NCI-H1105 (cell line): ENCODE measurements at places on chromosomes 1 and 21.

GRCh38 chr21:34204481-34205439, 131.4 kb downstream of the MRPS6 start:
- peak; percentile 10 for DNase-seq

DNA sequence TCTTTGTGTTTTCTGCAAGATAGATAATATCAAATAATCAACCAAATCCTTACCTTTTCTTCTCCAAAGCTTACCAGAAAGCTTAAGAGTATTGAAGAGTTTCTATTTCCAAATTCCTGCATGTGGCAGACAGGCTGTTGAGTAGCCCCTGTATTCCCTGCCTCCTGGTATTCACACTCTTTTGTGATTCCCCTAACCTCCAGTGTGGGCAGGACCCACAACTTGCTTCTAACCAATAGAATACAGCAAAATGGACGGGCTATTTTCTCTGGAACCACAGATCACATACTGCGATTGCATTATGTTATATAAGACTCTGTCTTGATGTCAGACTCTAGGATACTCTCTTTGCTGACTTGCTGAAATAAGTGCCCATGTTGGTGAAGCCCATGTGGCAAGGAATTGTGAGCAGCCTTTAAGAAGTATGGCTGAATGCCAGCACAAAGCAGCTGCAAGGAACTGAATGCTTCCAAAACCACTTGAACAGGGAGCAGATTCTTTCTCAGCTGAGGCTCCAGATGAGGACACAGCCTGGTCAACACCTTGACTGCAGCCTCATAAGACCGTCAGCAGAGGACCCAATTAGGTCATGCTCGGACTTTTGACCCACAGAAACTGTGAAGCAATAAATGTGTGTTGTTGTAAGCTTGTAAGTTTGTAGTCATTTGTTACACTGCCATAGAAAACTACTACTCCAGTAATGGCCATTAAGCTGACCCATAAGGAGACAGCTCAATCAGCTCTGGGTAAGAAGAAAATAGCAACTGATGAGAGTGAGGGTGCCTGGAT, 47.9 kb upstream of the PLXNA2 start:
- DNase-seq: no peak

DNA sequence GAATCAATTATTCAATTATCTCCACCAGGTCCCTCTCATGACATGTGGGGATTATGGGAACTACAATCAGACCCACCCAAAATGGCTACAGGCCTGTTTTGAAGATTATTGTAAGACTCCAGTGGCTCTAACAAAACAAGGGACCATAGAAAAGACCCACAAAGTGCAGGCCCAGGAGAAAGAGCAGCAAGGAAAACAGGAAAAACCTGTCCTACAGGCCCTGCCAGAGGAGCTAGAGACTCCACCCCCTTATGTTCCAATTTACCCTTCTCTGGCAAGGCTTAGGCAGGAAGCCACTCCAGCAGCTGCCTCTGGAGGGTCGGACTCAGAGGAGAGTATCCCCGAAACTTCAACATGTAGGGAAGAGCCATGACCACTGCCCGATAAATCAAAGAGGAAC, 96.5 kb downstream of the LIPI start:
- DNase-seq: peak; percentile 8

DNA sequence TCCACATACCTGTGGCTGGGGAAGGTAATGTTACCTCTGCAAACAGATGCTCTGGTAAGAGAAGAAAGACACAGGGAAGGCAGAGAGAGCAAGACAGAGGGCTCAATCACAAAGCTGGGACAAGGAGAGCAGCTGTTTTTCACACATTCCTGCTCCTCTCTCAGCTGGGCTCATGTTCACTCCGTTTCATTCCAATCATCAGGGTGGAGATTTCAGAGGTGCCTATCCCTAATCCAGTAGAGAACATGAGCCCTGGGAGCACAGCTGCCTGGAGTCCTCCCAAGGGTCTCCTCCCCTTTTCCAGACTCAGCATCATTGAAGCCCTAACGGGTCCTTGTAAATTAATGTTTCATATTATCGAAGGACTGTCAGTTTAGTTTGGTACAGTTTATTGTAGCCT, 19.4 kb downstream of the GADD45A start:
- DNase-seq: no peak

DNA sequence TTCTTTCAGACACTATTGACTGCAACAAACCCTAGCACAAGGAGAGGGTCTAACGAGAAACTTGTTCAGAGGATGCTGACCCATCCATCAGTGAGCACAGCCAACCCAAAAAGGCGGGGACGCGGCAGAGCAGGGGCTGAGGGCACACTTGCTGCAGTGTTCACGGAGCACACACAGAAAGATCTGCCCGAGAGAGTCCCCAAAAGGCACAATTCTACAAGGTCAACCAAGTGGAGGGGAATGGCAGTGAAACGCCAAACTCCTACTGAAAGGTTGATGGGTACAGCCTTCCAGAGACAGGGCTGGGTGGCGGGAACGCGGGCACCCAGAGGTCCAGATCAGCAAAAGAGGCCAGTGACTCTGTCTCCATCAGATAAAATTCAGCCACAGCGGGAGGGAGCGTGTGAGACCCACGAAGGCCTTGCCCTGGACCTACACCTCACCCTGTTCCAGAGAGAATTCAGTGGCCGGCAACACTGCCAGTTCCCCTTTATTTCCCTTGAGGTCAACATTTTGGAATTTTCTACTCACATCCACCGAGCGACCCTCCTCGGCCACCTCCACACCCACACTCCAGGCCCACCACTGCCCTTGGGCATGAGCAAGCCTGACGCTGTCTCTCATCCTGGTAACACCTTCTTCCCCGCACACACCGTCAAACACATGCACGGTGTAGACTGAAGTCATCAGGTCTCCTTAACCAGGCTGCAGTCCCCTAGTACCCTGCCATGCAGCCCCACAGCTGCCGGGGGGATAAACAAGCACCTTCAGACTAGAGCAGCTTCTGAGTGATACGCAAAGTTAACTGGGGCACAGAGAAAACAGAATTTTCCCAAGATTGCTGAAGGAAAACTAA, 5.5 kb downstream of the GNG4 start:
- no peak for DNase-seq

DNA sequence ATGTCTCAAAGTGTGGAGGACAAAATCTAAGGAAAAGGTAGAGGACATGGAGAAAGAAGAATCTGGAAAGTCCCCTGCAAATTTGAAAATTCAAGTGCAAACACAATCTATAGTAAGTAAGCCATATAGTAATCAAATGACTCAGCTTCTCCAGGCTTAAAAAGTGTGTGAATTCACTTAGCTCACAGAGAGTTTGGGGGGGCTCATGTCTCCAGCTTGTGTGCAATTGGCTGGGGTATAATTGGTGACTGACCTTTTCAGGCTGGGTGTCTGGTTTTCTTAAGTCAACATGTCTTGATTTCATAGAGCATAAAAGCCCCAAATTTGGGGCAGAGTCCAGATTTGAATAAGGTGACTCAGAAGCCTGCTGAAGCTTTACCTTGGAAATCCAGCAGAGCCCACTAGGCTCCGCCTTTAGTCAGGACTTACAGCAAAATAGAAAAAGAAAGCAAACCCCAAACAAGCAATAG, 8.6 kb downstream of the CLDN14 start:
- DNase-seq: no peak
